Suprapubic skin (tissue), 4 donors: ENCODE measurements at places on chromosomes 2 and 18.
A peak's percentile ranks its signal among the peaks of the same experiment; 100 is the strongest.

- no peak for DNase-seq
- H3K4me1 ChIP-seq: no peaks in the 10 kb centered on the region
- no peak overlapping the region for H3K4me3 ChIP-seq
- no peak overlapping the region for H3K27ac ChIP-seq
Measured at GRCh38 chr18:10804126-10804525, 278.3 kb downstream of the NAPG start.

- H3K27me3 ChIP-seq: peaks cover 3% of the 10 kb centered on the region
- peaks cover 44% of the 10 kb centered on the region for H3K4me1 ChIP-seq
- no peak for DNase-seq
Measured at GRCh38 chr2:95316466-95317122, 19.4 kb downstream of the KCNIP3 start.

GRCh38 chr2:235901243-235901642 lies 266.9 kb downstream of the GBX2 start:
- no peak overlapping the region for H3K4me3 ChIP-seq
- no peaks in the 10 kb centered on the region for H3K27me3 ChIP-seq
- no peaks in the 10 kb centered on the region for H3K36me3 ChIP-seq
- H3K27ac ChIP-seq: no peak overlapping the region
- no peaks in the 10 kb centered on the region for H3K4me1 ChIP-seq

DNA sequence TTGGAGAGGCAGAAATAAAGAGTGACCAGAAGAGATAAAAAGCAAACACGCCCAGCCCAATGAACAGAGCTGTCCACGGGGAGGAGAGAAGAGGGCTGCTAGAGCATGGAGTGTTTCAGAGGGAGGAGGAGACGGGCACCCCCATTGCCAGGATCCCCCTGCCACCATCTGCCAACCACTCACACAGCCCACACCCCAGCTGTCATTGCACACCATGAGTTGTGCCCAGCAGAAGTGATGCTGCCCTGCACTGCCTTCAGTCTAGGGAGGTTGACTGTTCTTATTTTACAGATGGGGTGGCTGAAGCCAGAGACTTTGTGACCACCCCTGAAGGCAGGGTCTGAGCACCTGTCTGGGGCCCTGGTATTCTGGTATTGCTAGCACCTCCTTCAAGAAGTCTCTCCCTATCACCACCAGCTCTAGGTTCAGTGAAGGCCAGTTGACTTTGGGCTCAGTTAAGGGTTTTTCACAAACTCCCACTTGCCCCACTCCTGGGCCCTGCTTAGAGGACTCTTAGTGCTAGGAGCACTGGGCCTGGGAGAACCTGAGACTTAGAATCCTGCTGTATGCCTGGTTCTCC lies 2.4 kb downstream of the FABP1 start:
- no peaks in the 10 kb centered on the region for H3K4me1 ChIP-seq
- H3K27ac ChIP-seq: no peak overlapping the region
- peaks cover 3% of the 10 kb centered on the region for H3K27me3 ChIP-seq
- DNase-seq: no peak
- H3K36me3 ChIP-seq: no peaks in the 10 kb centered on the region

GRCh38 chr18:37937287-37937686 lies 371.7 kb upstream of the CELF4 start:
- H3K27ac ChIP-seq: no peak overlapping the region
- no peak overlapping the region for H3K4me3 ChIP-seq
- no peaks in the 10 kb centered on the region for H3K36me3 ChIP-seq
- no peak for DNase-seq
- no peaks in the 10 kb centered on the region for H3K4me1 ChIP-seq

GRCh38 chr2:74959106-74959751 lies 786 bp downstream of the POLE4 start:
- H3K4me3 ChIP-seq: peak overlapping the region; percentile 70
- peak overlapping the region; percentile 88 for H3K27ac ChIP-seq
- H3K4me1 ChIP-seq: peaks cover 15% of the 10 kb centered on the region
- H3K36me3 ChIP-seq: peaks cover 3% of the 10 kb centered on the region

GRCh38 chr18:61554946-61555361 lies 221.7 kb downstream of the CDH20 start:
- DNase-seq: no peak
- H3K36me3 ChIP-seq: no peaks in the 10 kb centered on the region
- H3K4me3 ChIP-seq: no peak overlapping the region
- no peak overlapping the region for H3K27ac ChIP-seq

DNA sequence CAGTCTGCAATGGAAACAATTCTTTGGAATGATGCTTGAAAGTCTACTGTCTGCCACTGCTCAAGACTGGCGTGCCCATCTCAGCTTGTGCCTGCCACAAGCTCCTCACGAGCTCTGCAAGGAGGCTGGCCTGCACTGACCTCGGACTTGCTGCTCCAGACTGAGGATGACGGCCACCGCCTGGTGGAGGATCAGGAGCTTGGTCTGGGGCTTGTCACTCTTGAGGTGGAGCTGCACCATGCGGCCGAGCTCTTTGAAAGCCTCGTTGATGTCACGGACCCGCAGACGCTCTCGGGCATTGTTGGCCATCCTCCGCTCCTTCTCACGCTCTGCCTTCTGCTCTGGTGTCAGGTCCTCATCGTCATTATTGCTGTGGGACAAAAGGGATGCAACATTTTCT lies 269.4 kb upstream of the CCDC68 start:
- no peaks in the 10 kb centered on the region for H3K4me1 ChIP-seq
- DNase-seq: no peak
- no peaks in the 10 kb centered on the region for H3K27me3 ChIP-seq
- H3K4me3 ChIP-seq: no peak overlapping the region
- no peak overlapping the region for H3K27ac ChIP-seq

DNA sequence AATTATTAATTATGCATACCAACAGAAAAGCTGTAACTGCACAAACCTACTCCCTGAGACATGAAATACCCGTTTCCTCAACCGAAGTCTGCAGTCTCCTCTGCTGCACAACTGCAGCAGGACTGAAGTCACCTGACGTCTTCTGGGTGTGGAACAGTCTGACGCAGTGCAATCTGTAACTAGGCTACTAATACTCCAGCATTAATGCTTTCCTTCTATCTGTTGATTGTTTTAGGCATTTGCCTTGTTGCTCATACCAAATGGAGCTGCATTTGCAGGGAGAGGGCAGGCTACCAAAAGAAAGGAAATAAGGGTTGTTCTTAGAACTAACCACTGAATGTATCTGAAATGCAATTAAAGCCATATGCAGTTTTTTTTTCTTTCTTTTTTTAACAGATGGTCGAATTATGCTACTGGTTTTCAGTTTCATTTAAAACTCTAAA lies 40.1 kb downstream of the RTN4 start:
- peak overlapping the region; percentile 82 for H3K27ac ChIP-seq
- peak; percentile 70 for DNase-seq
- no peaks in the 10 kb centered on the region for H3K27me3 ChIP-seq
- H3K4me1 ChIP-seq: peaks cover 97% of the 10 kb centered on the region
- no peaks in the 10 kb centered on the region for H3K36me3 ChIP-seq

DNA sequence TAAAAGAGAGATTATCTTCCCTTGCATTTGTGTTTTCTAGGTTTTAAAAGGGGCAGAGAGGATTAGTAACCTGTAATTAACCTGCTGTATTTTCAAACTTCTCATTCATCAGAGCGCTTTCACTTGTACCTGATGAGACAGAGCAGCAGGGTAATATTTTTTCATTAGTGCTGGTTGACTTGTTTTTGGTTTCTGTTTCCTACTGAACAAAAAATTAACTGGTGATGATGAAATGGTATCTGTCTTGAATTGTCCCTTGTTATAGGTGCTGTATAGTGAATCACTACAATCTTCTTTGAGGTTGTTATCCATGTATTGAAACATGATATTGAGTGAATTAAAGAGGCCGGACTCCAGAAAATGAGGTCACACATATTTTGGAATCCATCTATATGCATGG lies 37.9 kb downstream of the CDH20 start:
- no peaks in the 10 kb centered on the region for H3K4me1 ChIP-seq
- no peak overlapping the region for H3K27ac ChIP-seq
- no peak for DNase-seq
- H3K36me3 ChIP-seq: no peaks in the 10 kb centered on the region

DNA sequence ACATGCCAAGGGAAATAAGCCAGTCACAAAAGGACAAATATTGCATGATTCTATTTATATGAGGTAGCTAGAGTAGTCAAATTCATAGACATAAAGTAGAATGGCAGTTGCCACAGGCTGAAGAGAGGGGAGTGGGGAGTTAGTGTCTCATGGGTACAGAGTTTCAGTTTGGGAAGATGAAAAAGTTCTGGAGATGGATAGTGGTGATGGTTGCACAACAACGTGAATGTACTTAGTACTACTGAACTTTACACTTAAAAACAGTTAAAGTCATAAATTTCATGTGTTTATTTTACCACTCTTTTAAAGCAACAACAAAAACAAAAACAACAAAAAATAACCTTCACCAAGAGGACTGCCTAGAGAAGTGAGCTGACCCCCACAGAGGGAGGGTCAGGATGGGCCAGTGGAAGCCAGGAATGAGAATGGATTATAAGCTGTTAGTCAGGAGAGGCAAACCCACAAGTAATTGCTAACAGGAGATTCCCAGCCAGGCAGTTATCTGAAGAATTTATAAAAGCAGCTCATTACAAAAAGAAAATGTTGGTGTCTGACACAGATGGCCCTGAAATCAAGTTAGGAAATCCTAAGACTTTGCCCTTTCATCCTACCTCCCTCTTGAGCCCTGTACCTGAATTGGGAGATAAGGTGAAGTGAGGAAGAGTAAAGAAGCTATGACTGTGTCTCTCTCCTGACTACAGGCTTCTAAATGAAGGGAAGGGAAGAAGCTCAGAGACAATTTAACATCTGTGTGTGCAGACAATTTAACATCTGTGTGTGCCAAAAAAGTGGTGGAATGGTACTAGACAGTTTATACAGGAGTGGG lies 263.4 kb downstream of the PDE11A start:
- no peaks in the 10 kb centered on the region for H3K4me1 ChIP-seq
- no peak overlapping the region for H3K27ac ChIP-seq
- no peak overlapping the region for H3K4me3 ChIP-seq
- DNase-seq: no peak
- H3K36me3 ChIP-seq: no peaks in the 10 kb centered on the region
- no peaks in the 10 kb centered on the region for H3K27me3 ChIP-seq

- no peak for DNase-seq
- H3K27me3 ChIP-seq: no peaks in the 10 kb centered on the region
- no peaks in the 10 kb centered on the region for H3K36me3 ChIP-seq
- peak overlapping the region; percentile 55 for H3K27ac ChIP-seq
- no peak overlapping the region for H3K4me3 ChIP-seq
Measured at GRCh38 chr2:159046966-159047365, 78.5 kb downstream of the TANC1 start.

GRCh38 chr2:229346816-229347540 lies 75.9 kb upstream of the PID1 start:
- H3K27me3 ChIP-seq: no peaks in the 10 kb centered on the region
- H3K27ac ChIP-seq: no peak overlapping the region
- no peak overlapping the region for H3K4me3 ChIP-seq
- no peaks in the 10 kb centered on the region for H3K36me3 ChIP-seq
- H3K4me1 ChIP-seq: peaks cover 16% of the 10 kb centered on the region

DNA sequence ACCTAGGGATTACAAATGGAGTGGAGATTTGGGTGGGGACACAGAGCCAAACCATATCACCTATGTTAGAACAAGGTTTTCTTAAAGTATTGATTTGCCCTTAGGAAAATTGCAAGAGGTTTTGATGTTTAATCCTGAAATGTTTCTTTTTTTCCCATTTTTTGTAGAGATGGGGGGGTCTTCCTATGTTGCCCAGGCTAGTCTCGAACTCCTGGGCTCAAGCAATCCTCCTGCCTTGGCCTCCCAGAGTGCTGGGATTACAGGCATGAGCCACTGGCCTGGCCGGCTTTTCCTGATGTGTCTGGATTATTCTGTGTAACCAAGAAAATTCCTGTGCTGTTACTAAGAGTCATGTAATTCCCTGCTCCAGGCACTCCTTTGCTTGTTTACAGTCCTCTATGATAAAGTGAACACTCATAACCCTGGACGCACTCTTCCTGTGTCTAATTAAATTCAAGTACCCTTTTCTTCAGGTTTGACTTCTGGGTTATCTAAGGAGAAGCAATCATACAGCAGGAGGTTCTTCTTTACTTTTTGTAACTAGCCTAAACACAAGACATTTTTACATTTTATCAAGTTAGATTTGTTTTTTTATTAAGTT lies 15.0 kb upstream of the CTDP1 start:
- H3K36me3 ChIP-seq: no peaks in the 10 kb centered on the region
- no peak for DNase-seq
- H3K27me3 ChIP-seq: peaks cover 5% of the 10 kb centered on the region
- no peak overlapping the region for H3K4me3 ChIP-seq

DNA sequence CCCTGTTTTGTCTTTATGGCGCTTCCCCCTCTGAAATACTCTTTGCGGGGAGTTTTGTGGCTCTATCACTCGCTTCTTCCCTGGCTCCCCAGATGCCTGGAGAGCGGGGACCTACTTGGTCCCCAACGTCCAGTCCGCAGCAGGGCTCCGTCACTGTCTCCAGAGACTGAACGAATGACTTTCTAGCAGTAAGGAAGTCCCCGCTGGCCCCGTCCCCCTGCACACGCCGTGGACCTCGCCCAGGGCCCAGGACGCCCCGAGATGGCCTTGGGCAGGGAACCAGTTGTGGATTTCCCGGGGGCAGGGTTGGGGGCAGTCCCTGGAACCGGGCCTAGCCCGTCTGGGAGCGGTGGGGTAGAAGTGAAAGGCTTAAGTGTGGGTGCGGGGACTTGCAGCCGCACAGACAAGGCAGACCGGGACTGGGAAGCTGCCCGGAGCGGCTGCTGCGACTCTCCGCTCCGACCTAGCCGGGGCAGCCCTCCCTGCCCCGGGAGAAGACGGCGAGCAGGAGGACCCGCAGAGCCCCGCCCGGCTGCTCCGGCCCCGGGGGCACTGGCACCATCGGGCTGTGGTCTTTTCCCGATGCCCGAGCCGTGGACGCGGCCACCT lies 821 bp upstream of the EPHA4 start:
- peak; percentile 68 for DNase-seq
- H3K27ac ChIP-seq: peak overlapping the region; percentile 91
- no peaks in the 10 kb centered on the region for H3K36me3 ChIP-seq
- peaks cover 46% of the 10 kb centered on the region for H3K4me1 ChIP-seq
- H3K4me3 ChIP-seq: peak overlapping the region; percentile 94

GRCh38 chr2:38158378-38159118 lies 82.6 kb upstream of the CYP1B1 start:
- no peaks in the 10 kb centered on the region for H3K36me3 ChIP-seq
- no peak overlapping the region for H3K27ac ChIP-seq
- no peak overlapping the region for H3K4me3 ChIP-seq
- peaks cover 14% of the 10 kb centered on the region for H3K4me1 ChIP-seq

DNA sequence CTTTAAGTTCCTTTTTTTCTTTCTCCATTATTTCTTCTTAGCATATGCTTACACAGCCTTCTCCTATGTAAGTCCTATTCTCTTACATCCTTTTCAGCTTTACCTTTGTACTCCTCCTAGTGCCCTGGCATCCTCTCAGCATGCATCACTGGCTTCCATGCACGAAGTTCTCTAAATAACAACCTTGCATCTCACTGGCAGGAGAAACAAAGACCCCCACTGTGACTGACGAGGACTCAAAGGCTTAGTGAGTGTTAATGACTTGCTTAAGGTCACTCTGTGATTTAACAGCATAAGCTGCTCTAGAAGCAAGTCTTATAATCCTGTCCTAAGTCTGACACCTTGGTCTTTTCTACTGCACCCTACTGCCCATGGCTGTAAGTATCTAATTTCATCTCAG lies 1236.0 kb upstream of the CELF4 start:
- no peaks in the 10 kb centered on the region for H3K36me3 ChIP-seq
- H3K27me3 ChIP-seq: no peaks in the 10 kb centered on the region
- no peak overlapping the region for H3K27ac ChIP-seq
- no peak overlapping the region for H3K4me3 ChIP-seq
- H3K4me1 ChIP-seq: no peaks in the 10 kb centered on the region
- DNase-seq: no peak
